Fibroblast of villous mesenchyme (primary cell): ENCODE measurements at places on chromosomes 2 and 18. TPM values are rescaled to one million over a fixed set of nuclear protein-coding genes. Genes with fewer than 3 reads are reported as not detected.
A peak's percentile ranks its signal among the peaks of the same experiment; 100 is the strongest.

- DNase-seq: no peak
Measured at GRCh38 chr2:164335947-164336346, 285.3 kb downstream of the GRB14 start.

- DNase-seq: no peak
Measured at GRCh38 chr2:239752951-239753350, 272.2 kb downstream of the NDUFA10 start.

The TEKT4 gene
- not detected in 2 replicates for total RNA-seq

GRCh38 chr2:10283106-10284062 is 19.3 kb upstream of the HPCAL1 start:
- peak; percentile 72 for DNase-seq

The SCN1A gene
- under 0.01 TPM in 1 of 2 replicates, not detected in the other for total RNA-seq

The TRAPPC8 gene
- 43.5 and 56.6 TPM in 2 replicates for total RNA-seq

- DNase-seq: no peak
Measured at GRCh38 chr2:20179466-20179754, 45.5 kb downstream of the SDC1 start.

DNA sequence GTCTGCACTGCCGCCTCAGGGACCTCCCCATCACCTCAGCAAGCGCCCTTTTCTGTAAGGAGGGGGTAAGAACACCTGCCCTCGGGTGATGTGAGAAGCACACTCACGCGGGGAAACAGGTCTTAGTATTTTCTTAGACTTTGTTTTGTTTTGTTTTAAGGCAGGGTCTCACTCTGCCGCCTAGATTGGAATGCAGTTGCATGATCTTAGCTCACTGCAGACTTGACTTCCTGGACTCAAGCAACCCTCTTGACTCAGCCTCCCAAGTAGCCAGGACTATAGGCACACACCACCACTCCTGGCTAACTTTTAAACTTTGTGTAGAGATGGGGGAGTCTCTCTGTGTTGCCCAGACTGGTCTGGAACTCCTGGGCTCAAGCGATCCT is 37.1 kb downstream of the RAMP1 start:
- no peak for DNase-seq

The SOX11 gene
- total RNA-seq: under 0.01 and 0.32 TPM in 2 replicates

The CKAP2L gene
- total RNA-seq: 6.8 and 10.4 TPM in 2 replicates

The DYNAP gene
- total RNA-seq: not detected in 2 replicates

- DNase-seq: no peak
Measured at GRCh38 chr18:10332452-10332851, 122.0 kb upstream of the APCDD1 start.
